ENCODE measurements at places on chromosomes 12 and 14.

DNA sequence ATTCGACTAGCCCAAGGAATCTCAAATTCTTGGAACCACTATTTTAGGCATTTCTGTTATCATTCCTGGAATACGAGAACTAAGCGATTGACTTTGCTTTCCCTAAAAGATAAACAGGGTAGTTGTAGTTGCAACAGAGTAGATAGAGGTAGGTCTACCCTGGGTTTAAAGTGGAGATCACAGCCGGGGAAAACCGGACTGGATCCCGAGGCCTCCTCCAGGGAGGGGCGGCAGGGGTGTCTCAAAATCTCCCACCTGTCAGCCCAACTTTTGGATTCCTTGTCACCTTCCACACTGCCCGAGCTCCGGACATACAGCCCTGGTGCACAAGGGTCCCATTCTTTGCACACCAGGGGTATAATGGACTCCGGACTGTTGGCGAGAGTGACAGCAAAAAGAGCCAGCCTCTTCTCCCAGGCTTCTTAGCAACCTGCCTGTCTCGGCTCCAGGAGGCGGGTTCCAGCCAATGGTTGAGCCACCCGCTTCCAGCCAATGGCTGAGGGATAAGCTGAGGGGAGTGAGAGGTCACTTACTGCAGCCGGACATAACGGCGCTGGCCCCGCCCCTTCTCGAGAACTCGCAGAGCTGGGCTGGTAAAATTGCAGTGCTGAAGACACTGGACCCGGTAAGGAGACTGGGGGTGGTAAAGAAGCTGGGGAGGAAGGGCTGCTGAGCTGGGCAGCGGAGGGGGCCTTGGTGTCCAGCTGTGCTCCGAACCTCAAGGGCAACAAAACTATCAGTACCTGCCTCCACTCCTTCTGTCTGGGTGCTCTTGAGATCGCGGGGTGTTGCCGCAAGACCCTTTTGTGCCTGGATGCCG, at the start of gene SUOX:
Gene SUOX, plus strand, starts transcription at position 562 of the 820 bp plus-strand sequence. CDS start 4,946 bp downstream, outside the sequence.
- DNase-seq, result peak; percentile 96

- DNase-seq, result peak; percentile 95
Measured at GRCh38 chr14:53767566-53767965, 189.1 kb downstream of the BMP4 start.

DNA sequence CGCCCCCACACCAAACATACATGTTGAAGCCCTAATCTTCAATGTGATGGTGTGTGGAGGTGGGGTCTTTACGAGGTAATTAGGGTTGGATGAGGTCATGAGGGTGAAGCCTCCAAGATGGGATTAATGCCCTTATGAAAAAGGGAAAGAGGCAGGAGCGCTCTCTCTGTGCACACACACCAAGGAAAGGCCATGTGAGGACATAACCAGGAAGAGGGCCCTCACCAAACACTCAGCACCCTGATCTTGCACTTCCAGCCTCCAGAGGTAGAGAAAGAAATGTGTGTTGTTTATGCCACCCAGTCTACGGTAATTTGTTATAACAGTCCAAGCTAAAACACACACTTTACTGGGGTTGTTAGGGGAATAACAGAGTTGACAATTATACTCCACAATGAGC, 14.6 kb upstream of the PITPNM2 start:
- no peak for DNase-seq

DNA sequence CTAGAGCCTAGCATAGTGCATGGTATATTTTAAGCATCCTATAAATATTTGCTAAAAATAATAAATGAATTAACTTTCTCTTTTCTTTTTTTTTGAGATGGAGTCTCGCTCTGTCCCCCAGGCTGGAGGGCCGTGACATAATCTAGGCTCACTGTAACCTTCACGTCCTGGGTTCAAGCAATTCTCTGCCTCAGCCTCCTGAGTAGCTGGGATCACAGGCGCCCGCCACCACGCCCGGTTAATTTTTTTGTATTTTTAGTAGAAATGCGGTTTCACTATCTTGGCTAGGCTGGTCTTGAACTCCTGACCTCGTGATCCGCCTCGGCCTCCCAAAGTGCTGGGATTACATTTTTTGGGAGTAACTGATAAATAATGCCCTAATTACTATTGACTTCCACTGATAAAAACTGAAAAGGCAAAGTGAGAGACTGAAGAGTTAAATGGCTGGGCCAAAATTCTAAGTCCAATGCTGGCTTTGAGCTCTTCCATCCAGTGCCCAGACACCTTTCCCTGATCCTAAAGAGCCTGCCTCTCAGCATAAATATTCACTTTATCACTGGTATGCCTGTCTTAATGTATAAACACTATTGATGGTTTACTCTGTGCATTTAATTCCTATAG, 213.0 kb upstream of the KRR1 start:
- no peak for DNase-seq

GRCh38 chr12:123427036-123427769, 9.3 kb downstream of the RILPL2 start:
- no peak for DNase-seq

DNA sequence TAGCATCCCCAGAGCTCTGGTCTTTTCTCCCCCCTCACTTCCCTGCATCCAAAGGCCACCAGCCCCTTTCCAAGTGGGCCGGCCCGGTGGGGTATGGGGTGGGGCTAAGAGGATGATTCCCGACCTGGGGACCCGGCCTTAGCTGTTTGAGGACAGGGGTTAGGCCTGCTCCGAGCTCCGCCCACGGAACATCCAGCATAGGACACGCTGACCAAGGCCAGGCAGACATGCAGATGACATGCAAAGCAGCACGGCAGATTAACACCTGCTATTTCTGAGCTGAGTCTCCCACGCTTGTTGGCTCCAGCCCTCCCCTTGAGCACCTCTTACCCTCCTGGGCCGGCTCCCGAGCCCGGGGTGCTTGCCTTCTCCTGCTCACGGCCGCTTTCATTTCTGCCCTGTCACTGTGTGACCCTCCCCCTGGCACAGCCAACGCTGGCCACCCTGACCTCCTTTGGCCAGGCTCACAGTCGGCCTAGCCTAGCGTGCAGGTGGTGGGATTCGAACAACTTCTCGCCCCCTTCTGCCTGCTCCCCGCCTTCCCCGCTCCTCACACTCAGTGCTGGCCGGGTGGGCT, 40.2 kb downstream of the TEAD4 start:
- DNase-seq, result no peak

DNA sequence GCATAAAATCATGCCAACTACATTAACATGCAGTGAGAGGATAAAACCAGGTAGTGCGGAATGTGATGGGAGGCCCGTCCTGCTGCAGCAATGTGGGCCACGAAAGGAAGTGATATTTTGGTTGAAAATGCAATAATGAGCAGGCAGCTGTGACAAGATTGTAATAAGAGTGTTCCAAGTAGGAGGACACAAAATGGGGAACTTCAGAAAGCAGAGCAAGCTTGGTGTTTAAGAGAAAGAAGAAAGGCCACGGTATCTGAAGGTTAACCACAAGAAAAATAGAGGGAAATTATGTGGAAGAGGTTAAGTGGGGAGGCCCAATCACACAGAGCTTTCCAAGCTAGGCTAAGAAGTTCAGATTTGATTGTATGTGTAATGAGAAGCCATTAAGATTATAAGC, 34.3 kb downstream of the OVCH1 start:
- no peak for DNase-seq

DNA sequence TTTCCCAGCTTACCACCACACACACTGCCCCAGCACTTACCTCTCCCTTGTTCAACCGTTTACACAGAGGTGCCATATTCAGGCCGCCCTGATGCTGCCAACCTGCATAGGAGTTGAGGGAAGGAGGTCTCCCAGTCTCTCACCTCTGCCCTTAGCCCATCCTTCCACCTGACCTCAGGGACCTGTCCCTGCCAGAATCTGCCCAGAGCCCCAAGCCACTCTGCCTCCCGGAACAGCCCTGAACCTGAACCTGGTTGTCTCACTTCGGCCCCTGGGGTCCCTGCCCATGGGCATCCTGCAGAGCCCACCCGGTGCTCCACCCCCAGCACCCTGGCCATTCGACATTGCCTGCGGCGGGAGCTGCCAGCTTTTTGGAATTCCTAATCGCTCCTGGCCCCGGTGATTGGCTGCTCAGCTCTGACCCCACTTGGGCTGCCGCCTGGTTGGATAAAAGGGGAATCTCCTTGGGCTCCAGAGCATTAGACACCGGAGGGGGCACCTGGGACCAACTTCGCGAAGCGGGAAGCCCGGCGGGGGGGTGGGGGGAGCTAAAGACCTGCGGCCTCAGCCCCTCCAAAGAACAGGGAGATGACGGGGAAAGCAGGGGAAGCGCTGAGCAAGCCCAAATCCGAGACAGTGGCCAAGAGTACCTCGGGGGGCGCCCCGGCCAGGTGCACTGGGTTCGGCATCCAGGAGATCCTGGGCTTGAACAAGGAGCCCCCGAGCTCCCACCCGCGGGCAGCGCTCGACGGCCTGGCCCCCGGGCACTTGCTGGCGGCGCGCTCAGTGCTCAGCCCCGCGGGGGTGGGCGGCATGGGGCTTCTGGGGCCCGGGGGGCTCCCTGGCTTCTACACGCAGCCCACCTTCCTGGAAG, at the start of gene VSX2:
Gene VSX2, plus strand, starts transcription at position 476 of the 874 bp plus-strand sequence. Its CDS starts 113 bp downstream, at position 589.
- DNase-seq, result no peak

DNA sequence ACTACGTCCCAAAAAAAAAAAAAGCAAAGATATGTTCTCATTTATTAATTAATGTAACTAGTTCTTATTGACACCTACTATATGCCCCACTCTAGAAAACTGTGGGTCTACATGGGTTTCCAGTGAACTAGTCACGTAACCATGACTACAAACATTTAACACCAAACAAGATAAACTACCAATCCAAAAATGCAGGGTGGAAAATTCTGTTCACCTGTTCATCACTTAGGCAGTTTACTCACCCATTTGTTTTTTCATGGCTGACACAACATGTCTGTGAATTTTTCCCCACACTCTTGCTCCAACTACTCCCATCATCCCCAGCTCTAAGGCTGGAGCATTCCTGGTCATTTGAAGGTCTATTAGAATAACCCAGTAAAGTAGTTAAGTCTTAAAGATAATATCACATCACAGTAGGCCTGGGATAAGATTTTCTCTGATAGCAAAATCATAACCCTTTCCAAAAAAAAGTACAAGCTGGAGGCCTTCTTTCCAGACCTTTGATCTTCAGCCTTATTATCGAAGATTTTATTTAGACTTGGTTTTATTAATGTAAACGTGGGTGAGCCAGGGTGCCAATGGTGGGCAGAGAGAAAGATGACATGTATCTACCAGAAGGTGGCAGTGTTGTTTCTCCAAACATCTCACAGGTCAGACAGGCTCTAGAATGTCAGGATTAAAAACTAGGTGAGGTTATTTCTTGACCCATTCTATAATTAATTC, 61.6 kb upstream of the DAAM1 start:
- peak; percentile 9 for DNase-seq

DNA sequence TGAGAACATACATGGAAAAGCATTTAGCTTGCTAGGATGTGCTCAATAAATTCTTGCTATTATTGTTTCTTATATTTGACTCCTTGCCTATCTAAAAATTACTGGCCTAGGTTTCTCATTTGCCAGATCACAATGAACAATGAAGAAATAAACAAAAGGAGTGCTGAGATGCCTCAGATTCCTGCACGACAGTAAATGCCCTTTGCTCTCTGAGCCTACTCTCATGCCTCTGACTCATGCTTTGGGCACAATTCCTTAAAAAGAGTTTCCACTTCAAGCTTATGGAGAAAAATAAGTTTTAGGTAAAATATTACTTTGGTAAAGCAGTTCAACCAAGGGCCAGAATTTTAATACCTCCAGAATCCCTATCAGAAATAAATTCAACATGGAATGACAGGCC, 30.9 kb downstream of the GRIN2B start:
- no peak for DNase-seq

DNA sequence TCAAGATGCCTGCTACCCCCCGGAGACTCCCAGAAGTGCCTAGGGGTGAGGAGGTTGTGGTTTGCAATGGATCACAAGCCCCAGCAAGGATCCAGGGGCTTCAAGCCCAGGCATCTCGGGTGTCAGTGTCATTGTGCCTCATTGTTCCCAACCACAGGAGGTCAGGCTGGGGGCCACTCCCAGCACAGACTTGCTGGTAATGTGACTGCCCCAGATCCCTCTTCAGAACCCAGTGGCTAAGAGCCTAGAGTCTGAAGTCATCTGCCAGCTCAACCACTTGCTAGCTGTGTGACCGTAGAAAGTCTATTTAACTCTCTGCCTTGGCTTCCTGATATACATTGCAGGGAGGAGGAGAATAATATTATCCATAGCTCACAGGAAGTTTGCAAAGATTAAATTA, 7.7 kb upstream of the ASB2 start:
- no peak for DNase-seq

- no peak for DNase-seq
Measured at GRCh38 chr14:64766430-64767151, 62.4 kb downstream of the PLEKHG3 start.

DNA sequence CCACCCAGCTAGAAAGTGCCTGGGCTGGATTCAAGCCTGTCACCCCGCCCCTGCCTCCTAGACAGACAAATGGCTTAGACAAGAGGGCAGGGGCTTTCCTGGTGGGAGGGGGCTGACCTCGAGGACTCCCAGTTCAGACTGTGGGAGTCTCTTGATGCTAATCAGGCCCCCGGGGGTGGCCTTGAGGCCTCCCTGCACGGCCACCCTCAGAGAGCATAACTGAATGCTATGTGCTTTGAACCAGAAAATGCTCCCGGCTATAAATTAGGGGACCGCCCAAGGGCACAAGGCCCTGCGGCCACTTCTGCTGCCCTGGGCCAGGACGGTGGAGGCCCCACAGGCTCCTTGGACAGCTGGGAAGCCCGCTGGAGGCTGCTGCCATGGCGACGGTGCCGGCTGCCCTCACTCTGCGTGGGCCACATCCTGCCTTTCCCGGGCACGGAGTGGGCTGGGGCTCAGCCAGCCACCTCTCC, 111.0 kb upstream of the NCOR2 start:
- no peak for DNase-seq

GRCh38 chr12:103698752-103699560, 111.9 kb downstream of the STAB2 start:
- DNase-seq, result no peak

DNA sequence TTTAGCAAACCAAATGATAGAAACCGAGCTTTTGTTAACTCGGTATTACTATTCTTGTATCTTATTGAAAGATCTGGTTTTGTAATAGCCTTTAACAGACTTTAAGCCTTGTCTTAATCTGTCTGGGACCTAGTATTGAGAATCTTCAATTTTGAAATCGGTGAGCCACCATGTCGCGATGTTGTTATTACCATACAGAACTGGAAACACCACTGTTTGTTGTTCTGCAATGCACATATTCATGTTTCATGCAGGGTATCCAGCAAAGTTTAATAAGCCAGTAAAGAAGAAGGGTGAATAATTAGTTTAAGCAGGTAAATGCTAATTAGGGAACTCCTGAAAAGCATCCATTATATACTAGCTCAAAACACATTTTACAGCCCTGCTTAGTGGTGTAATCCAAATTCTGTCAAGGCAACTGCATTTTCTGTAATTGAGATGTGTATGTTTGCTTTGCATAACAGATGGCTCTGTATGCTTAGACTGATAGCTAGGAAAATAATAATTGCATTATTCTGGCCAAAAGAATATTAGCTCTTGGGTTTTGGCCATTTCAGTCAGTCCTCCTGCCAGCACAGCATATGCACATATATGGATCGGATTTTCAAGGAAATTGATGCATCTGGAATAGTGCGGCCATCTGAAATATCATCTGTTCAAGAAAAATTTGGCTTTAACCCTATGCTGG, 389.2 kb downstream of the EGLN3 start:
- no peak for DNase-seq
